Chondrocyte (in vitro differentiated cells): ENCODE measurements at places on chromosomes 16 and 17. TPM values are rescaled to one million over a fixed set of nuclear protein-coding genes. Genes with fewer than 3 reads are reported as not detected.
A peak's percentile ranks its signal among the peaks of the same experiment; 100 is the strongest.

Gene USB1
- 37.9 to 46.0 TPM (median 41.5 TPM) in 3 replicates for total RNA-seq

GRCh38 chr17:69342896-69343644 lies 16.1 kb upstream of the ABCA5 start:
- DNase-seq = no peak
- peaks cover 9% of the 10 kb centered on the region for H3K4me1 ChIP-seq
- H3K4me3 ChIP-seq = no peak overlapping the region

- peaks cover 18% of the 10 kb centered on the region for H3K4me1 ChIP-seq
- DNase-seq = no peak
Observed at GRCh38 chr16:1491327-1491726, 1.8 kb upstream of the TELO2 start.

Gene C16orf96
- total RNA-seq = 0.12 to 0.23 TPM in 2 of 3 replicates, not detected in the other

GRCh38 chr17:8421571-8421970 lies 14.1 kb upstream of the NDEL1 start:
- no peak overlapping the region for H3K4me3 ChIP-seq
- H3K27me3 ChIP-seq = peaks cover 22% of the 10 kb centered on the region
- no peak overlapping the region for H3K27ac ChIP-seq
- DNase-seq = no peak

DNA sequence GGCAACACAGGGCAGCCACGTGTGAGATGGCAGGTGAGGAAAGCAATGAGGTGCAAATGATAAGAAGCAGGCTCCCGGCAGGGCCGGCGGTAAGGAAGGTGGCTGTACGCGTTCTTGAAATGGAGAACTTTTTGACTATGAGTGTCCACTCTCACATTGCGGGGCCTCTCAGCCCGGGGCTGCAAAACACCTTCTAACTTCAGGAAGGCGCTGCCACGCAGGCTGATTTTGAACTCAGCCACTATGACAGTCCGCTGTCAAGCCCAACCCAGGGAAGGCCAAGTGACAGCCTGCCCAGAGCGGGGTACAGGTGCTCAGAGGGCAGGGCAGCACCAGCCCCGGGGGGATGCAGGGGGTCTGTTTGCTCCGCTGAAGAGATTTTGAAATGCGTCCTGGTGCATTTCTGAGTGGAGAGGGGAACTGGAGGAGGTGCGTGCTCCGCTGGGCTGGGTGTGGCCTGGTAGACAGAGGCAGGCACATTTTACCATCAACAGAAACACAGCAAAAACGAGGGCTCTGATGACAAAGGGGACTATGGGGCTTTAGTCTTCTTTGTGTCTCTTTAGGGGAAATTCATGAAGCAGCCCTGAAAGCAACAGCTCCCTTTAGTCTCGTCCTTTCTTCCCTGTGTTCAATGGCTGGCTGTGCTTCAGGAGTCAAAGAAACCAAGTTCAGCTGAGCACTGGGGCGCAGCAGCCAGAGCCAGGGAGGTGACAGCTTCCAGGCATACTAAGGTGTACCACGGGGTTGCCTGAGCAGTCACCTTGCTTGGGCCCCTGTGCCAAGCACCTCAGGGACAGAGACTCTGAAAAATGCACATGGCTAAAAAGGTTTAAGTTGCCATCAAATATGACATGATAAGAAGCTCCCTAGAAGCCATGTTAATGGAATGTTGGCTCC lies 14.6 kb upstream of the SREBF1 start:
- no peak overlapping the region for H3K27ac ChIP-seq
- no peak for DNase-seq
- peaks cover 15% of the 10 kb centered on the region for H3K36me3 ChIP-seq
- H3K4me3 ChIP-seq = no peak overlapping the region

DNA sequence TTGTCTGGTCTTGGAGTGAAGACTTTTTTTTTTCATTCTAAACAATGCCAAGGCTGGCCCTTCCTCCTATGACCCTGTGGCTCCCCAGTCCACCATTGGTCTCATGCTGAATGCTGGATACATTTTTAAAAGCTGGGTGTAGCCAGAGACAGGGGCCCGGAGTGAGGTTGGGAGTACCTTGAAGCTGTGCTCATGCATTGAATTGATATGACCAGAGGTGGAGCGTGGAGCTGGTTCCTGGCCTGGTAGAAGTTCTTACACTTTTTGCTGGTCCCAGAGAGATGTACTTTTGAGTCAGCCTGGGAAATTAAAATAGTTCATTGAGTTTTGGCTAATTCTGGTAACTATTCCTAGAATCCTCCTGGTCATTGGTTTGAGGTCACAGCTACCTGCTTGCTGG lies 83.6 kb downstream of the CMIP start:
- H3K4me1 ChIP-seq = peaks cover 36% of the 10 kb centered on the region
- no peaks in the 10 kb centered on the region for H3K27me3 ChIP-seq
- no peak overlapping the region for H3K4me3 ChIP-seq
- no peak overlapping the region for H3K27ac ChIP-seq
- peaks cover 3% of the 10 kb centered on the region for H3K36me3 ChIP-seq
- DNase-seq = peak; percentile 39

Gene SLFN12
- total RNA-seq = 10.5 to 19.2 TPM (median 13.1 TPM) in 3 replicates

DNA sequence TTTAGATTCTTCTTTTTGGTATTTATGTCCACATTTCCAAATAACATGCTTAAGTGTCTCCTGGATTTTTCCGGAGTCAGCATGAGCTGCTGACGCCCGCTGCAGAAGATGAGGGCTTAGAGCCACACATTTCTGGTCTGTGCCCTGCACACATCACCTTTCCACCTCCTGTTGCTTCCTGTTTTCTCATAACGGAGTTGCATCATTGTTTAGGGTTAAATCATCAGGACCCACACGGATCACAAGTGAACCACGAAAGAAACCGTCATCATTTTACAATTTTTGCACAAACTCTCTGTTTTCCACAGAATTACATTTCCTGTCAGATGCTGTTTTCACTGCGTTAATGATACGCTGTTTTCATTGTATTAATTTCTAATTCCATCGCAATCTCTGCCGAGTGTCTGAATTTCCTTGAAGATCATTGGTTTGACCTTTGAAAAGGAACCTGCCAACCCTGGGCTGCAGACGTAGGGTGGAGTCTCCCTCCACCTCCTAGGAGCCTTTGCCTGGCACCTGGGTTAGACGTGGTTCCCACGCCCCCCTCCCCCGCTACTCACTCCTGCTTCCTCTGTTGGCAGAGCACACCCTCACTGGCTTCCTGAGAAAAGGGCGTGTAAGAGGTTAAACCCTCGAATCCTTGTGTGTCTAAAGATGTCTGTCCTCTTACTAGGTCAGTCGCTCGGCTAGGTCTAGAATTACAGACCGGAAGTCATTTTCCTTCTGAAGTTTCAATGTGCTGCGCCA lies 68.2 kb downstream of the RNF213 start:
- H3K4me3 ChIP-seq = no peak overlapping the region
- H3K27ac ChIP-seq = no peak overlapping the region
- peak; percentile 32 for DNase-seq
- no peaks in the 10 kb centered on the region for H3K27me3 ChIP-seq
- no peaks in the 10 kb centered on the region for H3K4me1 ChIP-seq

Gene CCL5
- total RNA-seq = not detected in 3 replicates

Gene SLC35G6
- total RNA-seq = not detected in 3 replicates

DNA sequence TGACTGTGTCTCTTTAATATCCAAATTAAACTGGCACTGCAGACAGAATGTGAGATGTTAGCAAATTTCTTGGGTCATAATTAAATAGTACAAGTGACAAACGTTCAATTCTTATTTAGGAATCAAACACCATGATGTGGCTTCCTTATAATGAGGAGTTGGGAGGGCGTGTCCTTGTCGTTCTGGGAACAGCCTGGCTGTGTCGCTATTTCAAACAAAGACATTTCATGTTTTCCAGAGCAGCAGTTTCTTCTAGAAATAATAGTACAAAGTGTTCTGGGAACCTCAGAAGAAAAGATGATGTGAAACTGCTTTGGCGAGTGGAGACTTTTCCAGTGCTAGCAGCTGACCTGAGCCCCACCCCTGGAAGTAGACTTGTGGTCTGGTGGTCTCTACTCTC lies 301.7 kb upstream of the N4BP1 start:
- no peak overlapping the region for H3K4me3 ChIP-seq
- no peak for DNase-seq
- no peaks in the 10 kb centered on the region for H3K4me1 ChIP-seq
- H3K27ac ChIP-seq = no peak overlapping the region

Gene GAST
- not detected in 3 replicates for total RNA-seq

DNA sequence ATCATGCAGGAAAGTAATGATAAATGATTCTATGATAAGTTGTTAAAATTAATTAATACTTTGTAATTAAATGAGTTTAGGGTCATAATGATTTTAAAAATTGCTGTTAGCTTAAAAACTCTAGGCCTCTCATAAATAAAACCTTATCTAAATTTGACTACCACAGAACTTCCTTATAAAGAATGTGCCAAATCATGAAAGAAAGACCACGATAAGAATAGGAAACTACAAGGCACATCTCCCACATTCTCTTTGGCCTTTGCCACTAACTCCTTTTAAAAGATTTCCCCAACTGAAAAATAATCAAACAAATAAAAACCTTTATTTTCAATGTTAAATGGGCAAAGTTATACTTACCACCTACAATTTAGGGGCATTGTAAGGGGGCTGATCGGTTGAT lies 164.6 kb upstream of the C17orf78 start:
- H3K36me3 ChIP-seq = peaks cover 5% of the 10 kb centered on the region
- no peak for DNase-seq
- no peak overlapping the region for H3K27ac ChIP-seq

Gene HNF1B
- 3.6 to 10.5 TPM (median 10.1 TPM) in 3 replicates for total RNA-seq

- peaks cover 4% of the 10 kb centered on the region for H3K36me3 ChIP-seq
- no peaks in the 10 kb centered on the region for H3K27me3 ChIP-seq
- H3K27ac ChIP-seq = peak overlapping the region; percentile 29
- peaks cover 33% of the 10 kb centered on the region for H3K4me1 ChIP-seq
- DNase-seq = no peak
Observed at GRCh38 chr16:15887283-15887682, 1.1 kb downstream of the CEP20 start.

- H3K27me3 ChIP-seq = peaks cover 29% of the 10 kb centered on the region
- no peak overlapping the region for H3K4me3 ChIP-seq
- H3K36me3 ChIP-seq = no peaks in the 10 kb centered on the region
- H3K27ac ChIP-seq = no peak overlapping the region
- no peak for DNase-seq
- no peaks in the 10 kb centered on the region for H3K4me1 ChIP-seq
Observed at GRCh38 chr16:55949518-55949917, 74.3 kb upstream of the CES5A start.

DNA sequence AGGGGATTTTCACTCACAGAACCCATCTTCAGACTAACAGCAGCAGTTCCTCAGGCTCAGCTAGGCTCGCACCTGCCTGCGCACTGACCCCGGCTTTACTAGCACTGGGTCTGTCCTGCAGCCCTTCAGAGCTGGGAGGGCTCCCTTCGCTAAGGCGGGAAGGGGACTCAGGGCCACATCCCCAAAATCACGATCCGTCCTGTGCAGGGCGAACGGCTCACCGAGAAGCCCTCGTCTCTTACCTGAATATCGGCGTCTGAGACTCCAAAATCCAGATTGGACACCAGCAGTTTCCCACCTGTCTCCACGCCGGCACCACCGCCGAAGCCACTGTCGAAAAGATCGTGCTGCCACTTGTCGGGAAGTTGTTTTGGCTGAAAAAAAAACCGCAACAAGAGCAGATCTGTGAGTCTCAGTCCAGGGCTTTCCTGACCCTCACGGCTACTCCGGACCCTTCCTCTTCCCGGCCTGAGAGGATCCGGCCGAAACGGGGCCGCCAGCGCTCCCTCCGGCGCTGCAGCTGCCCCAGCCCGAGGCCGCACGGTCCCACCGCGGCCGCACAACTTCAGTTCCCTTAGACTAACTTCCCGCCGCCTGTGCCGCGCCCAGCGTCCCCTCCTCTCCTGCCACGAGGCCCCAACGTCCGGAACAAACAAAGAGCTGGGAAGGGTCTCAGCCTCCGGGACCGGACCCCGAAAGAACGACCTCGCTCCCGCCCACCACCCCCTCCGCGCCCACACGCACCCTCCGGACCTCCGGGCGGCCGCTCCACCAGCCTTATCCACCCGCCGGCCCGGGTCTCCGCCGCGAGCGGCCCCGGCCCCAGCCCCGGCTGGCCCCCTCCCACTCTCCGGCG lies 711 bp downstream of the ALYREF start:
- H3K36me3 ChIP-seq = peaks cover 21% of the 10 kb centered on the region
- no peaks in the 10 kb centered on the region for H3K27me3 ChIP-seq
- H3K4me1 ChIP-seq = peaks cover 39% of the 10 kb centered on the region
- peak overlapping the region; percentile 93 for H3K27ac ChIP-seq

- peaks cover 95% of the 10 kb centered on the region for H3K4me1 ChIP-seq
- DNase-seq = no peak
- no peaks in the 10 kb centered on the region for H3K36me3 ChIP-seq
- peak overlapping the region; percentile 66 for H3K27ac ChIP-seq
Observed at GRCh38 chr16:20870122-20870820, 29.9 kb downstream of the DCUN1D3 start.

DNA sequence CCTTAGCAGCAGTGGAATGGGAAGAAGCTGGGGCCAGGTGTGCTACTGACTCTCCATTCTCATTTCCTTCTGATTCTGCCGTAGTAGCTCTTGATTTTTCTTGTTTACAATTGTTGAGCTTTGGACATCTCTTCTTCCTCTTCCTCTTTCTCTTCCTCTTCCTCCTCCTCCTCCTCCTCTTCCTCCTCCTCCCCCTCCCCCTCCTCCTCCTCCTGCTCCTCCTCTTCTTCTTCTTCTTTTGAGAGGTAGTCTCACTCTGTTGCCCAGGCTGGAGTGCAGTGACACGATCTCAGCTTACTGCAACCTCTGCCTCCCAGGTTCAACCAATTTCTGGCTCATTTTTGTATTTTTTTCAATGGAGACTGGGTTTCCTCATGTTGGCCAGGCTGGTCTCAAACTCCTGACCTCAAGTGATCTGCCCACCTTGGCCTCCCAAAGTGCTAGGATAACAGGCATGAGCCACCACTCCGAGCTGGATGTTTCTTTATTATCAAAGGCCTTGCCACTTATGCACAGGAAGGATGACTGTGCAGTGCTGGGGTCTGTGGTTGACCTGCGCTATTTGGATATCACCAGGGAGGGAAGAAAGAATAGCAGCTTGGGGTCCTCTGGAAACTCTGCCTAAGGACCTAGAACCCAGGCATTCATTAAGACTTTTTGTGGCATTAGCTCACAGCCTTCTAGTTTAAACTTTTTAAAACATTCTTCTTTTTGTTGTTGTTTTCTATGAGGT lies 127.8 kb upstream of the KCNJ16 start:
- H3K4me3 ChIP-seq = no peak overlapping the region
- H3K27me3 ChIP-seq = no peaks in the 10 kb centered on the region
- H3K4me1 ChIP-seq = peaks cover 12% of the 10 kb centered on the region
- no peak for DNase-seq

Gene CHP2
- total RNA-seq = not detected in 3 replicates

GRCh38 chr17:82967268-82968032 lies 112.0 kb upstream of the METRNL start:
- H3K4me3 ChIP-seq = no peak overlapping the region
- no peak for DNase-seq
- no peaks in the 10 kb centered on the region for H3K36me3 ChIP-seq
- peaks cover 8% of the 10 kb centered on the region for H3K4me1 ChIP-seq
- H3K27ac ChIP-seq = no peak overlapping the region

GRCh38 chr17:45087504-45087975 lies 26.4 kb downstream of the NMT1 start:
- no peaks in the 10 kb centered on the region for H3K27me3 ChIP-seq
- H3K36me3 ChIP-seq = peaks cover 21% of the 10 kb centered on the region
- DNase-seq = no peak
- H3K4me3 ChIP-seq = peak overlapping the region; percentile 2
- H3K4me1 ChIP-seq = peaks cover 51% of the 10 kb centered on the region

Gene NDRG4
- total RNA-seq = 5.8 to 8.7 TPM (median 6.0 TPM) in 3 replicates
